ENCODE measurements at places on chromosomes 1 and 21.

- DNase-seq = no peak
Measured at GRCh38 chr21:40291560-40291959, 424.3 kb downstream of the PCP4 start.

DNA sequence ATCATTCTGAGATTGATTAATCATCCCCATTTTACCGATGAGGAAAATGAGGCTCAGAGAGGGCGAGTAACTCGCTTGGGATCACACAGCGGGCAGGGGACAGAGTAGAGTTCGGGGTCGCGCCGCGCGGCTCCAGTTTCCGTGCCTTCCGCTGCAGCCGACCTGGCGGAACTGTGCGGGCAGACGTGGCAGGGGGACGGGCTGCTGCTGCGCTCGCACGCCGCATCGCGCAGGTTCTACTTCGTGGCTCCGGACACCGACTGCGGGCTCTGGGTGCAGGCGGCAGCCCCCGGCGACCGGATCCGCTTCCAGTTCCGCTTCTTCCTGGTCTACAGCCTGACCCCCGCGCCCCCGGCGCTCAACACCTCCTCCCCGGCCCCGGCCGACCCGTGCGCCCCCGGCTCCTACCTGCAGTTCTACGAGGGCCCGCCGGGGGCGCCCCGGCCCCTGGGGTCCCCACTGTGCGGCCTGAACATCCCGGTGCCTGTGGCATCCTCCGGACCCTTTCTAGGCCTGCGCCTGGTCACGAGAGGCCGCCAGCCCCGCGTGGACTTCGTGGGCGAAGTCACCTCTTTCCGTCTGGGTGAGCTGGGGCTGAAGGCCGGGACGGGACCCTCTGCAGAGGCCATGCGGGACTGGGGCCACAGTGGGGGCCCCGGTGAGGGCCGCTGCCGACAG lies 2.3 kb downstream of the LDLRAD2 start:
- no peak for DNase-seq

DNA sequence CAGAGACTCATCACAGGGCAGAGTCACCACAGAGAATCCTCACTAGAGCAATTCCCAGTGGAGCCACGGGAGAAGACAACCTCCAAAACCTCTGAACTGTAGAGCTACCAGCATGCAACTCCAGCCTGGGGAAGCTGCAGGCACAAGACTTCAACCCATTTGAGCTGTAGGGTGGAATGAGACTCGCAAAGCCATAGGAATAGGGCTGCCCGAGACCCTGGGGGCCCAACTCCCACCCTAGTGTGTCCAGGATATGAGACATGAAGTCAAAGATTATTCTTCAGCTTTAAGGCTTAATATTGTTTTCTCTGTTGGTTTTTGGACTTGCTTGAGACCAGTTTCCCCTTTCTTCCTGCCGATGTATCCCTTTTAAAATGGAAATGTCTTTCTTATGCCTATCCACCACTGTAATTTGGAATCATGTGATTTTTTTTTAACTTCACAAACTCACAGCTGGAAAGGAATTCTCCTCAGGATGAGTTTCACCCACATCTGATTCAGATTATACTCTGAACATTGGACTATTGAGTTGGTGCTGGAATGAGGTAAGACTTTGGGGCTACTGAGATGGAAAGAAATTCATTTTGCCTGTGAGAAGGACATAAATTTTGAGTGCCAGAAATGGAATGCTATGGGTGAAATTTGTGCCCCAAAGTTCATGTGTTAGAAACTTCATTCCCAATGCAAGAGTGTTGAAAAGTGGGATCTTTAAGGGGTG lies 59.6 kb upstream of the ST6GALNAC5 start:
- no peak for DNase-seq

DNA sequence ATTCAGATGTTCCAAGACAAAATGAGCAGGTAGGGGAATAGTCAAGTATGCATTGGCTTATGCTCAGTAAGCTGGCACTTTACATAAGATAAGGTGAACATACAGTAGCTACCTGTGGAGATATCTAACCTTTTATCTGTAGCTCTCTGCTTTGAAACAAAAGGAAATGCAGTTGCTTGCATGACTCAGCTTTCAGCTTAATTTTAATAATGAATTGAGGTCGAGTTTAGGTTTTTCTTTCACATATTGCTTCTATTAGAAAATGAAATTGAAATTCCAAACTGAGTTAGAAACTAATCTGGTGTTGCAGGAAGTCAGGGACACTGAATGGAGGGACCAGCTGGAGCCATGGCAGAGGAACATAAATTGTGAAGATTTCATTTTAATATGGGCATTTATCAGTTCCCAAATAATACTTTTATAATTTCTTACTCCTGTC lies 8.3 kb downstream of the FRRS1 start:
- DNase-seq = no peak

GRCh38 chr21:46314441-46315020 lies 9.1 kb downstream of the C21orf58 start:
- DNase-seq = no peak

GRCh38 chr1:178587975-178588374 lies 75.1 kb downstream of the TEX35 start:
- no peak for DNase-seq

DNA sequence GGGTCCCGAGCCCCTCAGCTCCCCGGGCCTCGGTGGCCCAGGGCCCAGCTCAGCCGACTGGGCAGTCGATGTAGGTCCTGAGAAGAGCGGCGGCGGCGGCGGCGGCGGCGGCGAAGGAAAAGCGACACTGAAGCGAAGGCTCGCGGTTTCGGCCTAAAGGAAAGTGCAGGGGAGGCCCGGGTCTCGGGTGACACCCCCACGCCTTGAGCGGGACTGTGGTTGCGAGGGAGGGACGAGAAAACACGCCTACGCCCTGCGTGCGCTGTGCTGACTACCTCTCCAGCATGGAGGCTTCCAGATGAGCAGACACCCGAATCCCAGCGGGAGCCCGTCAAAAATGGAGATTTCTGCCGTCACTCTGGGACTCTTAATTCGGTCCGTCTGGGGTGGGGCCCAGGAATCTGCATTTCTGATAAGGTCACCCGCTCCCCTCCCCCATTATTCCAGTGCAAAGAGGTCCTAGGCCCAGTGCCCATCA lies 31.2 kb downstream of the DNTTIP2 start:
- DNase-seq = peak; percentile 75

- DNase-seq = peak; percentile 48
Measured at GRCh38 chr1:30684881-30685795, 38.2 kb downstream of the MATN1 start.

GRCh38 chr1:11337580-11338073 lies 64.6 kb downstream of the UBIAD1 start:
- DNase-seq = peak; percentile 68

GRCh38 chr1:154943649-154944400 lies 7.3 kb upstream of the PMVK start:
- no peak for DNase-seq

- no peak for DNase-seq
Measured at GRCh38 chr1:201215531-201216357, 25.1 kb downstream of the IGFN1 start.

- peak; percentile 27 for DNase-seq
Measured at GRCh38 chr1:181318022-181318857, 165.1 kb upstream of the CACNA1E start.

Data from CD8-positive, alpha-beta T cell (primary cell).